ENCODE measurements at places on chromosomes 1 and 21.

DNA sequence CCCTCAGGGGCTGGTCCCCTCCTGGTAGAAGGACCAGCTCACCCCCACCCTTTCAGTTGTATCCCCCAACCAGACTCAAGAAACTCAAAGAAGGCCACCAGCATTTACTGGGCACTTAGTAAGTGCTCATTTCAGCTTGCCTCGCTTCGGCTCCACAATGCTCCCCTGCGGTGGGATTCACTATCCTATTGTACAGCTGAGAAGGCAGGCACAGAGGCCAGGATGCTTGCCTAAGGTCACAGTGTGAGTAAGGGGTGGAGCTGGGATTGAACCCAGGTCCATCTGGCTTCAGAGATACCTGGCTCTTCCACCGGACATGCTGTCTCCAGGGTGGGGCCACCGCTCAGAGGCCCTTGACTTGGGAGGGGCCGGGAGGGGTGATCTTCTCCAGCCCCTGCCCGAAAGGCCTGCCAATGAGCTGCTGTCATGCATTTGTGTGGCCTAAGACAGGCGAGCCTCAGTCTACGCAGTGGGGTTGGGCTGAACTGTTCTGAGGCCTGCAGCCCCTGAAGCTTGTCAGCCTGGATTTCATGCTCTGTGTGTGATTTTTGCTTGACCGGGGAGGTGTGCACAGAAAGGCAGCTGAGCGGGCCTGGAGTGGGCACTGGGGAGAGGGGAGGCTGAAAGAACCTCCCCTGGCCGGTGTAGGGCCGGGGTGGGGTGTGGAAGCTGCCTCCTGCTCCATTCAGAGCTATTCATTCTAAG, 48.1 kb downstream of the DMRTB1 start:
- no peak for DNase-seq

DNA sequence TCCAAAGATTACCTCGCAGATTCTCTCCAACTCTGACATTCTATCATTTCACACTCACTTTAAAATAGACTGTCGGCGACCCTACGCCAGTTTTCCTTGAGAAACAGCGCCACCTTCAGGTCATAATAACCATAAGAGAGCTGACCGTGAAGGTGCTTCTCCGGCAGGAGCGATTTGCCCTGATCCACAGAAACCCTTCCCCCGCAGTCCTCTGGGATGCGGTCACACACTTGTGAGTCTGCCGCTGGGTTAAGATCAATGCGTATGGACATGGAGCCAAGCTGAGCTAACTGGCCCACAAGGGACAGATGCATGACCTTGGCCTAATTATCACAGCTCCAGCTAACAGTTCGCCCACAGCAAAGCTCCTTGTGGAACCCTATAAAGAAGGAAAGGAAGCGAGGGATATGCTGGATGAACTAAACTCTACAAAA, 32.8 kb upstream of the IFNAR2 start:
- DNase-seq, result peak; percentile 33

DNA sequence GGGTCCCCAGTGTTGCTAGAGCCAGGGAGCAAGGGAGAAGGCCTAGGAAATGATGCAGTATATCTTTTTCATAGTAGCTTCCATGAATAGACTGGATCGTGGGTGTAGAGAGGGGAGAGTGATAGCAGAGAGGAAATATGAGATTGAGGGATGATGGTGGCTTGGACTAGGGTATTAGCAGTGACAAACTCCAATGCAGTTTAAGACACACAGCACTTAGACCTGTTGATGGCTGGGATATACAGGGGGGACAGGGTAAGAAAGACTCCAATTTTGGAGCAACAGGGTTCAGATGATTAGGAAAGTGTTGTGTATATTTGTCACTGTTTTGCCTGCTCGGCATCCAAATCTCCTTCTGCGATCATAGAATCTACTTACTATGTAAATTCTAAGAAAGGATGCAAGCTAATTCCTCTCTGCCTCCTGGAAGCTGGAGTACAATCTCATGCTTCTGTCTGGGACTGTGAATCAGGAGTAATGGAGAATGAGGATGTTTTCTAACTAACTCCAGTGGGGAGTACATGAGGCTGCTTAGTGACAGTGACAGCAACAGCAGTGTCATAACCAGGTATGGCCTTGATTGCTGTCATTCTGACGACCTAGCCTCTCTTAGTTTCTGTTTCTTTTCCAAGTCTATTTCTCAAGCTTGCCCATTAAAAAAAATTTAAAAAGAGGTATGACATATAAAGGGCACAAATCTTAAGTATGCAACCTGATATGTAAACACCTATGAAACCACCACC, 47.5 kb downstream of the SYDE2 start:
- DNase-seq, result no peak

DNA sequence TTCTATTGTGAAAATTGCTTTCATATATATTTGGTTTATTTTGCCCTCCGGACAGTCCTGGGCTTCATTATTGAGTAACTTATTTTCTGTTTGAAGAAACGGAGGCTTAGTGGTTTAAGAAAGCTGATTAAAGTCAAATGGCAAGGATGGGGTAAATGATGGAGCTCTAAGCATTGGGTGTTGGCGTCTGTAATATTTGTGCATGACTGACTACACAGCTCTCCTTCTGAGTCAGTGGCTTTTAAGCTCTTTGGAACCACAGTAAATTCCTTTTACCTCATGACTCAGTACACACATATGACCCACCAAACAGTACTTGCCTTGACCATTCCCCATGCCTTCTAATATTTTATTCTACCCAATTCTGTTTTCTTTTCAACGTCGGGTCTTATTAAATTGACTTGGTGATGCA, 21.0 kb downstream of the B3GALT5 start:
- DNase-seq, result no peak

DNA sequence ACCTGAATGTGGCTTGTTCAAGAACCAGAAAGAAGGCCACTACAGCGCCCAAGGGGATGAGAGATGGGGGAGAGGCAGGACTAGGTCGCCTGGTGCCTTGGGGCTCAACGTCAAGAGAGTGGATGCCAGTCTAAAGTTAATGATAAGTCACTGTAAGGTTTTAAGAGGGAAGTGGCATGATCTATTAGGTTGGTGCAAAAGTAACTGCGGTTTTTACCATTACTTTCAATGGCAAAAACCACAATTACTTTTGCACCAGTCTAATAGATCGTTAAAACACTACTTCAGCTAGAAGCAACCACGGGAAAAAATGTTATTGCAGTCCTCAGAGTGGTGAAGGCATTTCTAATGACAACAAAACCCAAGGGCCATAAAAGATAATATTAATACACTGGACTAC, 2.6 kb upstream of the GJB3 start:
- no peak for DNase-seq

- no peak for DNase-seq
Measured at GRCh38 chr1:117215733-117216462, 5.2 kb upstream of the VTCN1 start.

DNA sequence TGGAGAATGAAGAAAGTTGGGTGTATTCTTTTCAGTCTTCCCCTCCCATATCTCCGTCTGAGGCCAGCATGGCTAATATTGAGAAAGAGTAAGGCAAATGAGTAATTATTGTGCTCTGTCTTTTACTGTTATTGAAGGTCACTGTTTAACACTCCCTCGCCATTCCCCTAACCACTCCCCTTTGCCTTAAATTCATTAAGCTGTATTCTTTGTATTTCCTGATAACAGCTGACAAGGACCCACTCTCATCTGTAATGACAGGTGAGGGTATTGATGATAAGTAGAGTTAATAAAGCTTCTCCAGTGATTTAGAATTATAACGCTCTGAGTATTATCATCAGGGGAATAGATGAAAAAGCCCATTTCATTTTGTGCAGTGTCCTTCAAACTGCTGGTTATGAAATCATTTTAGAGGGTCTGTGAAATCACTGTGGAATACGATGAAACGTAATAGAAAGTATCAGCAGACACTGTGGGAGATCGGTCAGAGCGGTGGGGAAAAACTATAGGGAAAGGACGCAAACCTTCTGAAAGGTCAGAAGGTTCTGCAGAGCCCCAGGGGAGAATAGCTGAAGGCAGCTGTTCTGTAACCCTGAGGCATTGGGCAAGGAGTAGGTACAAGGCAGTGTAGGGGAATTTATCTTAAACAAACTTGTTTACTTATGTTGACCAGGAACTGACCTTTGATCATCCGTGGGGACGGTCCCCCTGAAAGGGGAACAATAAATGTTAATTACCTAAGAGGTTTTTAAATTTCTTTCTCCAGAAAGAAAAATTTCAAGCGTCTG, 46.3 kb upstream of the CACYBP start:
- DNase-seq, result no peak

GRCh38 chr1:51624855-51625254, 8.0 kb downstream of the OSBPL9 start:
- DNase-seq, result no peak

DNA sequence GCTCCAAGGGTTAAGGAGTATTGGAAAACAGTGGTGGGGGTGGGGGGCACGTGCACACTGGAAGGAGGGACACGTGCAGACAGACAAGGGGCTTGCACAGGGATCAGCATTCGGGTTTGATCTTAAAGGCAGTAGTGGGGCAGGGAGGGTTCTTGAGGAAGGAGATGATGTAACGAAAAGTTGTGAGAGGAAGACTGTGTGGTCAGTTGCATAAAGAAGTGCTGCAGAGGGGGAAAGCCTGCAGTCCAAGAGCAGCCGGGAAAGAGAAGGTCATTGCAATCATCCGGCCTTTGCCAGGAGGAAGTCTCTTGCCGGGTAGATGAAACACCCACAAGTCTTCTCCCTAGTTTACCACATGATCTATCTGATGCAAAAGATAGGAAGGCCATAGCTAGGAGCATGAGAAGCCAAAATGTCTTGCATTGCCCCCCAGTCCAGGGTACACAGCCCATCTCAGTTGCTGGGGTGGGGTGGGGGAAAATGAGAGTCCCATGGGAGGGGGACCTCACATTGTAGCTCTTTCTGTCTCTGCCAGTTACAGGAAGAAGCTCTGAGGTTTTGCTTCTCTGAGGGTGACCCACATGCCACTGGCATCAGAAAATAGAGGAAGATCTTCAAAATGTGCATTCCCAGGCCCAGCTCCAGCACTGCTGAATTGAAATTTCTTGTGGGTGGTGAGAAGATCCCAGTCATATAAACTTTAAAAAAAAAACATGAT, 202.5 kb upstream of the RAB4A start:
- no peak for DNase-seq

DNA sequence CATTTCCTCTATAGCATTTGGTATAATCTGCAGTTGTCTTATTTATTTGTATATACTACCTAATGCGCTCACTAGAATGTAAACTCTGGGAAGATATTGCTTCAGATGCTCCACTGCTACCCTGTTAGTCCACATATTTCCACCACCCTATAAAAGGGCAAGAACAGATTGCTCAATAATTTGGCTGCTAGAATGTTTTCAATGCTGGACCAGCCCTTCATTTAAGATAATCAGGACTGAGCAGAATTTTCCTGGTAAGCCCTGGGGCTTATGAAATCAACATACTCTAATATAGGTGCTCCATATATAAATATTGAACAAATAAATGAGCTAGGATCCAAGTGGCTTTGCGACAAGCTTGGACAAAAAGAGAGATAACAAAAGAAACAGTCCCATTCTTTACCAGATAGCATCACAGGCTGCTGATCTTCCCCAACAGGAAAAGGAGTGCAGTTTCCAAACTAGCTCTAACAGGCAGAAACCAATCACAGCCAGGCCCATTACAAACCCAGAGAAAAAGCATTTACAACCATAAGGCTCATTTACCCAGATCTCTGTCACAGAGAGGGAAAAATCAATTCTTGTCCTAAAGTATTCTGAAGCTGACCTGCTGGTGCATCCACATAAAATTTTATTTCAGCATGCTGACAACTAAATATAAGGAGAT, 8.3 kb downstream of the BCAR3 start:
- DNase-seq, result no peak

DNA sequence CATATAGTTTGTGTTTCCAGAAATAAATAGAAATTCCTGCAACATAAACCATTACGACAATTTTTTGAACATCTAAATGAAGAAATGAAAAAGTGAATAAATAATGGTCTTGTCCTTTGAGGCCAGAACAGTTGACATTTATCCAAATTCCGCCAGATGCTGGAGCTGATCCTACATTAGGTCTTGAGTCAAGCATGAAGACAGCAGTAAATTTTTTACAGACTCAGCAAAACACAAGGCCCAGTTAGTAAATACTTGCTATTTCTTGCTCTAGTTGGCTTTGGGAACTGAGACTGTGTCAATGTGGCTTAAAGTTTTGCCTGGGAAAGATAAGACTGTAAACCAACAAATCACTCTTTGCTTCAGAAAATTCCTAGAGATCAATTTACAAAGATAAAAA, 540.1 kb upstream of the RGS18 start:
- no peak for DNase-seq

- DNase-seq, result no peak
Measured at GRCh38 chr1:247924868-247925267, at the start of gene OR2AJ1. OR2AJ1 (plus strand) TSS chr1:247924889; CDS start chr1:247933769, 8,880 bp downstream.

DNA sequence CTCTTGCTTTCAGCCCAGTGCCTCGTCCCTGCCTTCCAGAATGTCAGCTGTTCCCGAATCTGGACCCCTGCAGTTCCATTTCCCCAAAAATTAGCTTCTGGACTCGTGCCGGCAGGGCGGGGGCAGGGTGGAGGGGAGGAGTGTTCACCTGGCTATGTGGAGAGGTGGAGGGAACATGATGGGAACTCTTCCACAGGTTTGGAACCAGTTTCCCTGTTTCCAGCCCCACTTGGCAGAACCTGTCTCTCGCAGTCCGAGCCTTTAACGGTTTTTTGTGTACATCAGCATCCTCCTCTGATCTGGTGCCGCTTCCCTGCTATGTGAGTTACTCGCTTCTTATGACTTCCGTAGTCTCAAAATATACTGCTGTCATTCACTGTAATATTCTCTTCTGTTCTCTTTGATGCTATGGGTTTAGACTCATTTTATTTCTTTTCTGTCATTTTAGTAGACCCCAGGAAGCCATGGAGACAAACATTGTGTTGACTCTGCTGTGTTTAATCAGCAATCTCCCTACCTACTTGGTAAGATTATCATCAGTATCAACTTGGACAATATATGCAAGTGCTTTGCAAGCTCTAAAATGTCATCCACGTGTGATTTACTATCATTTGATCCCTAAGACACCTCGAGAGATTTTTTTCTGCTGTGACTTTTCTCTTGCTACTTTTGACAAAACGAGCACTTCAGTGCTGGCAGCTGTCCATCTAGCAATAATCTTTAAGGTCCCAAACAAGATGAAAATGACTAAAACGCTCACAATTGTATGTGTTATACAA, 33.3 kb upstream of the HNRNPU start:
- DNase-seq, result no peak

DNA sequence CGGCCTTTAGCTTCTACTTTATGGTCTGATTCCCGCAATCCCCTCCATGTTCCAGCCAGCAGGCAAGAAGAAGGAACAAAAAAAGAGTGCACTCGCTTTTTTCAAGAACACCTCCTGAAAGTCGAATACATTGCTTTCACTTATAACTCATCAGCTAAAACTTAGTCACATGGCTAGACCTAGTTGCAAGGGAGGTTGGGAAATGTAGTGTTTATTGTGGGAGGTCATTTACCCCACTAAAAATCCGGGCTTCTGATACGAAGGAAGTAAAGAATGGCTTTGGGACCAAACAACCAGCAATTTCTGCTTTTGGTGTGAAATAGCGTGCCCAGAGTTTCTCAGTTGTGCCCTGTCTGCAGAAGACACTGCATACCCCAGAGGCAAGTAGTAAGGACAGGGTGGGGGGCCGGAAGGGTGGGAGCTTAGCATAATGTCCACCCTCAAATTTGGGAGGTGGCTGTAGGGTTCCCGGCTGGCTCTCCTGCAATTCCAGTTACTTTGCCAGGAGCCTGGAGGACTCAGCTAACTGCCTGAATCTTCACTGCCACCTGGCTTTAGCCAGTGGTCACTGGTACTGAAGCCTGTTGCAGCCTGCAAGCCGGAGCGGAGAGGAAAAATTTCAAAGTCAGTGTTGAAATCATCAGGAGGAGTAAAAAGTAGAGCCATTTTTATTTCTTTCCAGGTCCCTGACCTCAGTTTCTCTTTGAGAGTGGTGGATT, 57.7 kb upstream of the F3 start:
- DNase-seq, result no peak

Measured in activated CD8-positive, alpha-beta memory T cell treated with anti-CD3 and anti-CD28 coated beads for 4 hours (primary cell).